Hippocampal formation (tissue), 2 donors: ENCODE measurements at places on chromosomes 5 and 9.

DNA sequence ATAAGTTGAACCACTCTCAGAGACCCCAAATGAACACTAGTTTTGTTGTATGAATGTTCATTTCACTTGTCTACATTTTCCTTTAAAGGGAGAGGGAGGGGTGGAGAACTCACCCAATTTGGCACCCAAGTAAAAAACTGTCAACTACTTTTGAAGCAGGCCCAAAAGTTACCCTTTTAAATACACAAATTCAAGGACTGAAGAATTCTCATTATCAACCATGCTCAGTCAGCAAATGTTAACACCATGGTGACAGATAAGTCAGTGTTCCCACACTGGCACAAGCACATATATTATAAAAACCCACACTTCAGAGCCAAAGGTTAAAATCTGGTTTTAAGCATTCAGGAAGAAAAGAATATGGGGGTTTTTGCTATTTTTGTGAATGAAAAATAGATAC, 31.6 kb downstream of the CSNK1A1 start:
- DNase-seq: no peak

GRCh38 chr5:151151793-151152192, 5.8 kb downstream of the ANXA6 start:
- DNase-seq: no peak

- DNase-seq: no peak
Observed at GRCh38 chr9:129958796-129959195, 84.2 kb downstream of the FNBP1 start.

- peak; percentile 5 for DNase-seq
Observed at GRCh38 chr9:19028835-19029451, 4.1 kb downstream of the SAXO1 start.

- DNase-seq: no peak
Observed at GRCh38 chr9:110027671-110028081, 180.3 kb downstream of the C9orf152 start.

GRCh38 chr5:62779010-62779422, 200.4 kb downstream of the LRRC70 start:
- no peak for DNase-seq

DNA sequence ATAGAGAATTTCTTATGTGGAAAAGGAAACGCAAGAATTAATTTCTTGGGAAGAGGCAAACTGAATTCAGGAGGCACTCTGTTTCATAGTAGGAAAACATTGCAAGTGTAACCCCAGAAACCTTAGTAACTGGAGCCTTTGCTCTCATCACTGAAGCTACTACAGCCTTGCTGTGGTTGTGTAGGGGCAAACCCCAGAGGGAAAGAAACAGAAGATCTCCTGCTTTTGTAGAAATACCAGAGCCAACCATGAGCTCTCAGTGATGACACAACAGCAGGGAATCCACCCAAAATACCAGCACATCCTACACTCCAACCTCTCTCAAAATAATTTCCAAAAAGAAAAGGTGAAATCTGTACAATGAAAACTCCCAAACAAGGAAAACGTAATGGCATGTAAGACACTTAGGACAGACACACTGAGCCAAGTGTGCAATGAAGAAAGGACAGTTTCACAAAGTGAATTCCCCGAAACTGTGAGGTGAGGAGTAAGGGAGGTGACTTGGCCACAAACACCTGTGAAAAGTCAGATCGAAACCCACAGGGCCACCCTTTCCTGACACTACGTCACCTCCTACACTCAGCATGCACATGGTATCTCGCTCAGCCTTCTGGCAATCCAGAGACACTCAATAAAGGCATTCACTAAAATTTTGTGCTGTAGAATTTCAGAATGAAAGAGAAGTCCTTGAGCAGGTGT, 8.5 kb upstream of the ACSL6 start:
- DNase-seq: no peak

GRCh38 chr9:89863837-89864236, 259.0 kb downstream of the GADD45G start:
- no peak for DNase-seq

DNA sequence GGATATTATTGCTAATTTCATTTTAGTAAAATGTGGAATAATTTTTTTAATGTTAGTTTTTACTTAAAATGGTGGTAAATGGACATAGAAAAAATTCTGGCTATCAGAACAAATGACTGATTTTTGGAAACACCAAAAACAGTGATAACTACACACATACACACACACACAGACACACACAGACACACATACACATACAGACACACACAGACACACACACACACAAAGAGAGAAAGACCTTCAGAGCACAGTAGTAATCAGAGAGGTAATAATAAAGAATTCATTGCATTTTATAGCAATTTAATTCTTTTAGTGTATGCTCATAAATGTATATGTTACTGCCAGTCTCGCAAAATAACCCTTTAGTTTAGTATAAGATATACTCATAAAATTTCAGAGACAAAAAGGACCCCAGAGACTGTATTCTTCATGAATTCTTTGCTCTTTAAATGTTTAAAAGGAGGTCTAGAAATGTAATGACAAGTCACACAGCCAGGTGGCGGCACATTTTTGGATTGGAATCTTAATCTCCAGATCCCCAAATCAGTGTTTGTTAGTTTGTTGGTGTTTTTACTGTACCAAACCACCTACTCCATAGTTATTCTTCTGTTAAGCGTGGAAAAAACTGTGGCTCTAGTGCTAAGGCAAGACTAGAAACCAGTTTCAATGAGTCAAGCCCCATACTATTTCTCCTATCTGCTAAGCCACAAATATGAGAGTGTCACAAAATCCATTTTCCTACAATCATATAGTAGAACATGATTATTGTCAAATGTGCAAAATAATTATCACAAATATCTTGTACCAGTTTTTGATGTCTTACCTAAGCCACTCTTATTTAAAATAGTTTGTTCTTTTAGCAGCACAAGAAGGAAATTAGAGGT, 109.9 kb downstream of the EDIL3 start:
- peak; percentile 10 for DNase-seq

DNA sequence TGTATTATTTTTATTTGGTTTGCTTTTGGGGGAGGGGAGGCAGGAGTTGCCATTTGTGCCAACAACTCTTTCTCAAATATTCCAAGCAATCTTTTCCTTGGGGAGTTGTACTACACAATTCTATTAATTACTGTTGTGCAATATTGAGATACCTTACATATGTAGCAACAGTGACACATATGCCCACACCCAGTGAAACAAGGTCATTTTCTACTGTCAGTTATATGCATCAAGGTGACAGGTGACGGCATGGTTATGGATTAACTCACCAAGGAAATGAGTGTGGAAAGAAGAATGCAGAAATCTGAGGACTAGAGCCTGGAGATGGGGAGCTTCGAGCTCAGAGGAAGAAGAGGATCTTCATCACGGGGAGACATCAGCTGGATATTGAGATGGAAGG, 17.9 kb upstream of the MSMP start:
- DNase-seq: no peak

DNA sequence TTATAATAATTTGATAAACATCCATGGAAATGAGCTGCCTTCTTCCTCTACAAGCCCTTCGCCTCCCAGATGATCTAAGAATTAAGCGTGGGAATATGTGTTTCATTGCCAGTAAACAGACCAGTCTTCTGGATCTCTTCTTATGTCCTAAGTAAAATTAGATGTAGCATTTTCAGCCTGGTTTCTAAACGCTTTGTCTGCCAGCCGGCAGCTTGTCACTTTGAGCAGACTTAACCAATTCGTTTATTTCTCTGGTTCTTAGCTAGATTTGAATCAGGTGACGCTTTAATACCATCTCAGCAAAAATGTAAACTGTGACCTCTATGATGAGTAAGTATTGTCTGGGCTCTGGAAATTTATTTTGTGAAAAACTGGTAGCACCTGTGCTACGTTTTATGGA, 380.6 kb upstream of the NUDT12 start:
- no peak for DNase-seq

- no peak for DNase-seq
Observed at GRCh38 chr9:137744632-137745183, 125.9 kb downstream of the EHMT1 start.

GRCh38 chr9:101468116-101468515, 32.5 kb upstream of the ALDOB start:
- peak; percentile 65 for DNase-seq
